ENCODE measurements at places on chromosomes 1 and 21.
A peak's percentile ranks its signal among the peaks of the same experiment; 100 is the strongest.

DNA sequence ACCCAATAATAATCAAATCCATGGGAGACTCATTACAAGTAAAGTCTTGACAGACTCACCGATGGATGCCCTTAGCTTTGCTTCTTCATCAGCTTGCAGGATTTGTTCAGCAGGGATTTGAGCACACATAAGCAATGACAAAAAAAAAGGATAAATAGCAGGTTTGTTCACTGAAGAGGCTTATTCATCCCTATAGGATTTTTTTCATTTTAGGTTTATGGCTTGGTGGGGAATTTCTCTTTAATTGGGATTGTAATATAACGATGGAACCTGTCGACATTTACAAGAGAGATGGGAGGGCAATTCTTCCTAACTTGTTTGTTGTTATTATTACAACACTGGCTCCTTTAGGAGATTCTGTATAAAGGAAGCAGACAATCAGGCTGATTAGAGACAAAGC, 649.1 kb upstream of the PLXNA2 start:
- no peak for DNase-seq

- peak; percentile 24 for DNase-seq
Observed at GRCh38 chr1:205925736-205926135, 17.5 kb downstream of the SLC26A9 start.

GRCh38 chr1:33610864-33611455, 138.5 kb downstream of the ZSCAN20 start:
- DNase-seq, result no peak

GRCh38 chr1:210252621-210253051, 20.0 kb downstream of the SERTAD4 start:
- peak; percentile 45 for DNase-seq

DNA sequence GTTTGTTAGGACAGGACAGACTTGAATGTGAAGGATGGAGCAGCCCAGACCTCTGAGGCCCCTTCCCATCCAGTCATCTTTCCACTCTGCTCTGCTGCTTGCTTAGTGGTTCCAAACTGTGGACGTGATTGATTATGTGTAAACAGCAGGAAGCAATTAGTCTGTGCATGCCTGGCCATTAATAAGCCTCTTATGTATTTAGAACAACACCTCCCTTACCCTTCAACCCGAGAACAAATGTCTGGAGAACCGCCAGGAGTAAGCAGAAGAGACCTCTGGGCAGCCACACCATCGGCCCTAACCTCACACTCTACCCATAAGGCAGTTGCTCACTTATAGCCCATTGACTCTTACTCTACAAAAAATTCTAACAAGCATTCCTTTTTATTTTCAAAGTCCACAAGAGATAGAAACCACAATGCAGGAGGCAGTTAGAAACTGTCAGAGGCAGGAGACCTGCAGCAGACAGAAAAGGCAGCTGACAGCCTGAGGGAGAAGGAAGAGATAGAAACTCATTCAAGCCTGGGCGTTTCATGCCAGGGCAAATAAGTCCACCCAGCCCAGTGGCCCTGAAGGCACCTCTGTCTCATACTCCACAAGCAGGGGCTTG, 5.8 kb upstream of the EPHA8 start:
- DNase-seq, result no peak

DNA sequence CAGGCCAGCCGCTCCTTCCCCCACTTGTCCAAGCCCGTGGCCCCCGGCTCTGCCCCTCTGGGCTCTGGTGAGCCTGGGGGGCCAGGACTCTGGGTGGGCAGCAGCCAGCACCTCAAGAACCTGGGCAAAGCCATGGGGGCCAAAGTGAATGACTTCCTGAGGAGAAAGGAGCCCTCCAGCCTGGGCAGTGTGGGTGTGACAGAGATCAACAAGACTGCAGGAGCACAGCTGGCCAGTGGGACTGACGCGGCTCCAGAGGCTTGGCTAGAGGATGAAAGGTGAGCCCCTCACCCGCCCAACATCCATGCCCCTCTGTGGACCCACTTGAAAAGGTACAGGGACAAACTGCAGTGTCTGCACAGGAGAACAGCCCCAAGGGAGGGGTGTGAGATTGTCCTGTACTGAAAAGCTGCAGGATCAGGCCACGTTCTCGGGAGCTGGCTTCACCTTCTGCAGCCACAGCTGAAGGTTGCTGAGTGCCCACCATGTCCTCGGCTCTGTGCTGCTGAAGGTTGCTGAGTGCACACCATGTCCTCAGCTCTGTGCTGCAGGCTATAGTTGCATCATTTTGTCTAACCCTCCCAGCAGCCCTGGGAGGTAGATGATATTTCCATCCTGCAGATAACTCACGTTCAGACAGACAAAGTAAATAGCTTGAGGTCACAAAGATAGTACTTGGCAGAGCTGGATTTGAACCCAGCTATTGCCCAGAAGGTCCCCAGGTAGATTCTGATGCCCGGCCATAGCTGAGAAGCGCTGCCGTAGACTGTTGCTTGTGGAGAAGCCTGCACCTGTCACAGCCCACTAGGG, 618 bp downstream of the C1orf226 start:
- DNase-seq, result no peak

DNA sequence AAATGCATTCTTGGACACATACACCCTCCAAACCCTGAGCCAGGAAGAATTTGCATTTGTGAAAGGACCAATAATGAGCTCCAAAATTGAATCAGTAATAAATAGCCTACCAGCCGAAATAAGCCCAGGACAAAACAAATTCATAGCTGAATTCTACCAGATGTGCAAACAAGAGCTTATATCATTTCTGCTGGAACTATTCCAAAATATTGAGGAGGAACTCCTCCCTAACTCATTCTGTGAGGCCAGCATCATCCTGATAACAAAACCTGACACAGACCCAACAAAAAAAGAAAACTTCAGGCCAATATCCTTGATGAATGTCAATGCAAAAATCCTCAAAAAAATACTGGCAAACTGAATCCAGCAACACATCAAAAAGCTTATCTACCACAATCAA, 6.7 kb downstream of the SPRR2E start:
- DNase-seq, result no peak

GRCh38 chr1:30575066-30575465, 148.3 kb downstream of the MATN1 start:
- no peak for DNase-seq

DNA sequence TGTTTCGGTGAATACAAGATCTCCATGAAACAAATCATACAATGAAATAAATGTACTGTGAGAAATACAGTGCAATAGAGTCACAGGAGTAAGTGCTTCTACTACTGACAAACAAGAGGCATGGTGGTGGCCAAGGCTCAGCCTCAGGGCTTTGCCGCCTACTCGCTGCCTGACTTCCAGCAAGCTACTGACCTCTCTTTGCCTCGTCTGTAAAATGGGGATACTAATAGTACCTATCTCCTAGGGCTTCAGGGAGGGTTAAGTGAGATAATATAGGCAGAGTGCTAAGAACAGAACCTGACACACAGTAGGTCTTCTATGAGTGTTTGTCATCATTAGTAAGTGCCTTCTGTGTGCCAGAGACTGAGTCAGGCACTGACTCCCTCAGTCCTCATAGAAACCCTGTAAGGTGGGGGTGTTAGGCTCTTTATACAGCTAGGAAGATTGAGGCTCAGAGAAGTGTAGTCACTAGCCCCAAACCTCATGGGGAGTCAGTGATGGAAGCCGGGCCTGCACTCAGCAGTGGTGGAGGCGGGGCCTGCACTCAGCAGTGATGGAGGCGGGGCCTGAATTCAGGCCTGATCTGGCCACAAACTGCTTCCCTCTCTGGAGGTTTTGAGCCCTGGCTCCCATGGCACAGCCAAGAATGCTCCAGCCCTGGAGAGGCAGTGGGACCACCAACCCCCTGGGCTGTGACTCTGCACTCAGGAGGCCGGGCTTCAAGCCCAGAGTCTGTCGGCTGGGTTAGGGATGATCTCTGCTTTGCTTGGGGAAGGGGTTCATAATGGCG, 6.8 kb downstream of the BSND start:
- no peak for DNase-seq

DNA sequence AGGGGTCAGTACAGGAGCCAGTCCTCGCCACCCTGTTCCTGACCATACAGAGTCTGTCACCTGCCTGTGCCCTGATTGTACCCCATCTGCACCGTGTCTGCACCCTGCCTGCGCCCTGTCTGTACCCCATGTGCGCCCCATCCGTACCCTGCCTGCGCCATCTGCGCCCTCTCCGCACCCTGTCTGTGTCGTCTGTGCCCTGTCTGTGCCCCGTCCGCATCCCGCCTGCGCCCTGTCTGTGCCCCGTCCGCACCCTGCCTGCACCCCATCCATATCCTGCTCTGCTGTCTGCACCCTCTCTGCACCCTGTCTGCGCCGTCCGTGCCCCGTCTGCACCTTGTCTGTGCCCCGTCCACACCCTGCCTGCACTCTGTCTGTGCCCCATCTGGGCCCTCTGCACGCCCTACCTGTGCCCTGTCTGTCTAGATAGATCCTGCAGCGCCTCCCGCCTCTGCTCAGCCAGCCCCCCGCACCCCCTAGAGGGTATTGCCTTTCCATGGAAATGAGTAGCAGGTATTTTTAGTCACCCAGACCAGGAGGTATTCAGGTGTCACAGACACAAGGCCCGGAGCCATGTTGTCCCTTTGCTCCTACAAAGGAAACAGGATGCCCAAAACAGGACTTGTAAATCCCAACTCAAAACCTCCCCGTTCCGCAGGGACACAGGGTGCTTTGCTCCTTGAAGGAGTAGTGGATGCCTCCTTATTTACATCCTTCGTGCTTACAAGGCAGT, 7.7 kb upstream of the NPHP4 start:
- DNase-seq, result no peak

GRCh38 chr21:32951041-32951440, 74.7 kb upstream of the OLIG2 start:
- DNase-seq, result no peak

GRCh38 chr1:159239551-159240220, 35.0 kb downstream of the ACKR1 start:
- no peak for DNase-seq

DNA sequence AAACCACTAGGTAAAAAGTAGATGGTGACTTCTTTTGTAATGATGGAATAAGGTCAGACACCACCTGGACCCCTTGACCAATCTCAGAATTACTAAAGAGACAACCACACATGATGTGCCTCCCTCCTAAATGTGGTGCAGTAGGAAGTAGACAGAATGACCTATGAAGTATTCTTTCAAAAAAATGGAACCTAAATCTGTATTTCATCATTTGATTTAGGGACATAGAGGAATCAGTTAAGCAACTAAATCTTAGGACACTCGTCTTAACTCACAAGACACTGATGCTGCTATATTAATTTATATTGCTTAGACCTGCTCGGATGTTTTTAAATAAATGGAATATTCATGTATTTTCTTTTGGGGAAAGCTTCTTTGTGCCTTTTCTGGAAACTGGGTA, 80.9 kb upstream of the IRF2BP2 start:
- no peak for DNase-seq

DNA sequence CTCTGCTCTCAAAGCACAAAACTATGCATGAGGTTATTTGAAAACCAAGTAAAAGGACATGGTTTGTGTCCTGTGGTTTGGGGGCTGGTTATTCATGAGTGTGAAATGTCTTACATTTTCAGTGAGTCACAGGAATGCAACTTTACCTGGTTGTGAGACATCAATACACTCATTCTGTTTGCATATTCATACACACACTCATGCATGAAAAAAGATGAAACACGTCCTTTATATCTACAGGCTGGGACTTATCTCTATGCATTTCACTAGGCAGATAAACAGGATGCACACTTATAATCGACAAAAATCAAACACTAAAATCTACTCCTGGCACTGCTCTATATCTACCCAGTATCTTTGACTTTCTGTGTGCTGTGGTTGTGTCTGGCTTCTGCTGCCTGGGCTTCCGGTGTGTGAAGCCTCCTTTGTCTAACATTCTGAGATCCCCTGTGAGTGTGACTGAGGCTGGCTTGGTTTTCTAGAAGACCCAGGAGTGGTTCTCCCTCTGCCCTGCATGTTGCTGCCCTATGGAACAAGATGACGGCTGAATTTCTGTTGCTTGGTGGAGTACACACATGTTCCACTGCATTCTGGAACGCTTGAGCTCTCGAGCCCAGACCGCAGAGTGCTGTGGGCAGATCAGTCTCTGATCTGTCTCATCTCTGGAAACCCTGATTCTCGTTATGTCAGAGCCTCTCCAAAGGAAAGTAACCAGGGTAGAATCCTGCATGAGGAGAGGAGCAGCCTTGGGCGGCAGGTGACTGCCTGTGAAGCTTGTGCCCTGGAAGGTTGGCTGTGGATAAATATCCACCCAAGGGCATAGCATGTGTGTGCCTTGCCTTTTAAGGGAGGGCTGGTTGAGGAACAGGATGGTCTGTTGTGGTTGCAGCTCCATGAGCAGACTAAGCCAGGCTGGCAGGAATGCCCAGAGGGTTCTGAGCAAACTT, 19.7 kb upstream of the FASLG start:
- peak; percentile 53 for DNase-seq

DNA sequence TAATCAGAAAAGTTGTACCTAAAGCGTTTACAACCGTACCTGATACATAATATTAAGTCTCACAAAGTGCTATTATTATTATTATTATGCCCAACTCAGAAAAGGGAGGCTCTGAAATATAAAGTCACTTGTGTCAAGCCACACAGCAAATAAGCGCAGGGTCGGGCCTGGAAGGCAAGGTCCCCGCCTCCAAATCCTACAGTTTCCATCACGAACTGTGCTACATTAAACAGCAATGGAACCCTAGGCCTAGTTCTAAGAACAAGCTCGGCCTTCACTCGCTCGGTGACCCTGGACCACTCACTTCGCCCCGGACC, 549 bp downstream of the PARS2 start:
- no peak for DNase-seq

- DNase-seq, result no peak
Observed at GRCh38 chr21:45264912-45265515, 22.7 kb downstream of the POFUT2 start.

- no peak for DNase-seq
Observed at GRCh38 chr1:119941392-119941791, 45.1 kb upstream of the ADAM30 start.

GRCh38 chr1:79849388-79849787, 842.9 kb upstream of the ADGRL4 start:
- DNase-seq, result no peak

DNA sequence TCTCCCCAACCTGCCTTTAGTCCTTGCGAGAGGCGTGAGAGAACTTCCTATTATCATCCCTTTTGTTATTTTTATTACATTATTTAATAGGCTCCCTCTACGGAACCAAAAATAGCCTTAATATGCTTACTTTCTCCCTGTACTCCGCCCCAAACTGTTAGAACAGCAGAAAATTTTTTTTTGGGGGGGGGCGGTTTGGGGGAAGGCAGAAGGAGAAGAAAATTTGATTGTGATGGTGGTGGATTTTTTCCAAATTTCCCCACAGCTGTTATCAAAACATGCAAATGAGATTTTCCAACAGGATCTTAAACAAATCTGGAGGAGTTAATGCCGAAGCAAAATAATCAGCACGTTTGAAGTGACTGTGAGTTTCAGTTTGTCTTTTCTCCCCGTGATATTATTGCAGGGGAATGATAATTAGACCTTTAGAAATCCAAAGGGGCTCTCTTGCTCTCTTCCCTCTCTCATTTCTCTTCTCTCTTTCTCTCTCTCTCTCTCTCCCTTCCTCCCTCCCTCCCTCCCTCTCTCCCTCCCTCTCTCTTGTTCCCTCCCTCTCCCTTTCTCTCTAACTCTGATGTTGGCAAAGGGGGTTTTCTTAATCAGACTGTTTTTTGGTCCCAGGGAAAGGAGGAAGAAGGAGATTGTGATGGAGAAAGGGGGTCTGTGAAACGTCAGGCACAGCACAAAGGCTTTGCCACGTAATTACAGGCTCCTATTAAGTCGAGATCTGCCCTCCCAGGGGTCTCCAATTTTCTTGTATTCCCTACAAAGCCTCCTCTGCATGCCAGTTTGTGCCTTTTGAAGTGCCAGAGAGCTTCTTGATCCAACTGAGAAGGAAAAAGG, 1.1 kb upstream of the PRRX1 start:
- no peak for DNase-seq
